ENCODE measurements at places on chromosomes 2 and 18.
A peak's percentile ranks its signal among the peaks of the same experiment; 100 is the strongest.

DNA sequence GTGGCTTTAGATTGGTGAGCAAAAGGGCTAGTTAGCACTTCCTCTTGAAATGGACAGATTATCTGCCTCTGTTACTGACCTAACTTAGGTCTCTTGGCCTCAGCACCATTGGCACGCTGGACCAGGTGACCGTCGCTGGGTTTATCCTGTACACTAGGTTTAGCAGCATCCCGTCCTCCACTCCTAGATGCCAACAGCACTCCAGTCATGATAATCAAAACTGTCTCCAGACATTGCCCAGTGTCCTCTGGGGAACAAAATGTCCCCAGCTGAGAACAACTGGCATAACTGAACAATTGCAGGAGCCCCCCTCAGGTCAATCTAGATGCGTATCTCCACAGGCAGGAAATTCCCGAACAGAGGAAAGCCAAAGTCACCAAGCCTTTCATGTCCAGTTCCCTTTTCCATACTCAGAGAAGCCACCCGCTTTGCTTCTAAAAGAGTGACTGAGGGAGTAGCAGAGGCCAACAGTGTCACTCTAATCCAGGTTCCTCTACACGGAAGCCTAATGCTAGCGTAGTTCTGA is 27.3 kb downstream of the E2F6 start:
- no peak for DNase-seq

DNA sequence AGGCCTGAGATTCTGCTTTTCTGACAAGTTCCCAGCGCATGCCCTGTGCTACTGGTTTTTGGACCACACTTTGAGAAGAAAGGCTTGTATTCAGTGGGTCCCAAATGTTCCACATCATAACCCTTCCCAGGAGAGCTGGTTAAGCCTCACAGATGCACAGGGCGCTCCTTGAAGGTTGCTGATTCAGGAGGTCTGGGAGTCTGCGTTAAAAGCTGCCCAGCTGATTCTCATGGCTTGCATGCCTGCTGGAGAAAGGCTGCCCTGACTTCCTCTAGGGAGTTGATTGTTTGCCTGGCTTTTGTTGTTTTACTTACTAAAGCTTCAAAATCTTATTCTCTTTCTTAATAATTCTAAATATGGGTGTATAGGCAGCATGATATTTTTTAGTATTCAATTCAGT is 20.7 kb downstream of the CRYGD start:
- DNase-seq: no peak

DNA sequence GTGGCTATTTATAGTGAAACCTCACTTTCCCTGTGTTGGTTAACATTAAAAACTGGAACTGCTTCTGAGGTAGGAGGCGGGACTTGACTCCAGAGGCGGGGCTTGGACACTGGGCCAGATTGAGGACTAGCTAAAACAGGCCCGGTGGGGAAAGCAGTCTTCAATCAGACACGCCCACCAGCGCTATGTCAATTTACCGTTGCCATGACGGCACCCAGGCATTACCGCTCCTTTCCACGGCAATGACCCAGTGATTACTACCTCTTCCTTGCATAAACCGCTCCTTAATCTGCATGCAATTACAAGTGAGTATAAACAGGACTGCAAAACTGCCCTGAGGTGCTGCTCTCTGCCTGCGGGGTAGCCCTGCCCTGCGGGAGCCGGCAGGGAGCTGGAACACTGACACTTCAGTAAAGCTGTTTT is 35.3 kb downstream of the LRRFIP1 start:
- DNase-seq: peak; percentile 87

- DNase-seq: no peak
These were observed 29.6 kb downstream of the ARL4C start for GRCh38 chr2:234467289-234467688.

DNA sequence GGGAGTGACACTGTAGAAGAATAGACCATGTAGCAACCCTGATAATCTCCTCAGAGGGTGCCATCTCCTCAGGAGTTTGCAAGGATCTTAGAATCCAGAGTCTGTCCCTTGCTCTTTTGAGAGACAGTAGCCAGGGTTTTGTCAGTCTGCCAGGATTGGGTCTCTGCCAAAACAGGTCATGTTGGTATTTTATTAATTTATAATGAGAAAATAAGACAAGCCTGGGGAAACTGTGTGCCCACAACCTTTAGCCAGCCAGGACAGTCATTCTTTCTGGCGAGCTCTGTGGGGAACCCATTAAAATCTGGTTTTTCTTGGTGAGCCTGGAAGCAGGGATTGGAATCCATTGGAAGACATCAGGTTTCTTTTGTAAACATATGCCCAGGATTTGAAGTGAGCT is 78.6 kb downstream of the PTPRM start:
- DNase-seq: peak; percentile 30

DNA sequence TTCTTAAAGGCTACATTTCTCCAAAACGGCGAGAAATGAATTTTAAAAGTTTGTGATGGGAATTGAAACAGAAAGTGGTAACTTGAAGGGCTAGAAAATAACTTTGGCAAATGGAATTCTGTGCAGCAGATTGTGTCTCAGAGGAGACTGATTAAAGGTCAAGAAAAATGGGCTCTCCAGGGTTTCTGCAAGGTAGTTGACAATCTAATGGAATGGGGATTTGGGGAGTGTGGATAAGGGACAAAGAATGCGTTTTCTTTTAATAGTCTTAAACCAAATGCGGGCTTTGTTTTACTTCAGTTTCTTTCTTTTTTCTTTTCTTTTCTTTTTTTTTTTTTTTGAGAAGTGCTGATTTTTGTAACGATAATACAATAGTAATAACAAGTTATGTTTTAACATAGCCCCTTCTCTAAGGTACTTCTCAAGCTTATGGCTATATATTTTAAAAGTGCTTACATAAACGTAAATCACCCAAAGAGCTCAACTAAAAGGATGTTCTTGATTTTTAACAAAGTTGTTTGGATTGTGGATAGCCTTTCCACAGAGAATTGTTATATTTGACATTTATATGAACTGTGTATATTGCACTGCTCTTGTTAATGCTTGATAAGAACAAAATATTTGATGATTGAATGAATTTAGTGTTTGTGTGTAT is 36.6 kb downstream of the CAMKMT start:
- DNase-seq: no peak

DNA sequence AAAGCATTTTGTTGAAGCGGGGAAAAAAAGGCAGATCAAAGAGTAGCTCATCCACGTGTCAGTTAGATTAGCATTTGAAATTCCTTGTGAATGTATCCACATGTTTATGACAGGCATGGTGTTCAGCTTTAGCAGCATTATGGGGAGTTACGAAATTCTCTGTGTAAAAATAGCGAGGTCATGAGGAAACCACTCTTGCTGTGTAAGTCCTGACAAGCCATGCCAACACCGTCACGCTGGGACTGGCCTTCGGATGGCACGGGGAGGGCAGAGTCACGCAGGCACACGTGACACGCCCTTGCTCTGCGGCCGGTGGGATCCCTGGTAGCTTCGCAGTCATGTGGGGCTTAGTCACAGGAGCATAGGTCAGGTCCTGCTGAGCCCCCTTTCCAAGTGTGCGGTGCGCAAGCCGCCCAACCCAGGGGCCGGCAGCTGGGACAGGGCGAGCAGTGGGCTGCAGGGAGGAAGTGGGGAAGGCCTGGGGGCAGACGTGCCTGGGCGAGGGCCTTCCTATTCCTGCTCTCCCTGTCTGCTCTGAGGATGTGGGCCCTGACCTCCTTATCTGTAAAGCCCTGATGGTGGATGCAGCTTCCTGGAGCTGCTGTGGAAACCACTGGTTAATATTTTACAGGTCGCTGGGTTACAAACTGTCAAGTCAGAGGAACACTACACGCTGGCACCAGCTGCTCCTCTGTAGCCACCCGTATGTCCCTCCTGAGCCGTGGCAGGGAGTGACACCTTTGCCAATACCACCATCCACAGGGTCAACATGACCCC is 18.0 kb downstream of the MBP start:
- no peak for DNase-seq

DNA sequence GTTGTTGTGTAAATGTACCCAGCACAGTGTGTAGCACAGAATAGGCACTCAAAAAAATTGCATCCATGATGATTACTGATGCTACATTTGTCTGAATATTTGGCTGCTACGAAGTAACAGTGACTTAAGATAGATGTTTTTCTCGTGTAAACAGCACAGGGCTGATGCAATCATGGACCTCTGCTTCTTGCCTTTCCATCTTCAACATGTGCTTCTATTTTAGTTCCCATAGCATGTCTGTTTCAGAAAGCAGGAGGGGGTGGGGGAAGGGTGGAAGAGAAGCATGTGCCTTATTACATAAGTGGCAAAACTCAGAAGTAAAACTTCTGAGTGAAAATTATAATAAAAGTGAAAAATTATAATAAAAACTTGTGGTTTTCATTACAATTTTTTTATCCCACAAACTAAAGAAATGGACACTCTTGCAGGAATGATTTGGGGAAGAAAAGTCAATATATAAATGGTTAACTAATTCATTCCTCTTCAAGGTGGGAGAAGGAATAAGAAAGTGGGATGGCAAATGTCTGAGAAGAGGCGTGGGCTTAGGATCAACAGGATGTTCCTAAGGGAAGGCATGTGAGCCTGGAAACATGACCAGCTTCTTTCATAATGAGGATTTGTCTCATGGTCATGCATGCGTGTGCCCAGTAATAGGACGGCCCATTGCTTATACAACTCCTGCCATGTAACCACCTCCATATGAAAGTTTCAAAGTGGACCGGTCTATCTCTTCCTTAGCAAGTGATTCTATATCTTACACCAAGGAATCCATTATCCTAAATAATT is 27.2 kb downstream of the CCBE1 start:
- no peak for DNase-seq

DNA sequence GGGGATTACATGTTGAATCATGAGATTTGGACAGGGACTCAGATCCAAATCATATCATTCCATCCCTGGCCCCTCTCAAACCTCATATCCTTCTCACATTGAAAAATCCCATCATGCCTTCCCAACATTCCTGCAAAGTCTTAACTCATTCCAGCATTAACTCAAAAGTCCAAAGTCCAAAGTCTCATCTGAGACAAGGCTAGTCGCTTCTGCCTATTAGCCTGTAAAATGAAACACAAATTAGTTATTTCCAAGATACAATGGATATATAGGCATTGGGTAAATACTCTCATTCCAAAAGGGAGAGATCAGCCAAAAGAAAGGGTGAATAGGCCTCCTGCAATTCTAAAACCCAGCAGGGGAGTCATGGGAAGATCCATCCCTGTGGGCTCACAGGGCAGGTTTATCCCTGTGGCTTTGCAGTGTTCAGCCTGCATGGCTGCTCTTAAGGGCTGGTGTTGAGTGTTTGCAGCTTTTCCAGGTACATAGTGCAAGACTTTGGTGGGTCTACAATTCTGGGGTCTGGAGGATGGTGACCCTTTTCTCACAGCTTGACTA is 21.2 kb upstream of the SLC14A1 start:
- DNase-seq: no peak

DNA sequence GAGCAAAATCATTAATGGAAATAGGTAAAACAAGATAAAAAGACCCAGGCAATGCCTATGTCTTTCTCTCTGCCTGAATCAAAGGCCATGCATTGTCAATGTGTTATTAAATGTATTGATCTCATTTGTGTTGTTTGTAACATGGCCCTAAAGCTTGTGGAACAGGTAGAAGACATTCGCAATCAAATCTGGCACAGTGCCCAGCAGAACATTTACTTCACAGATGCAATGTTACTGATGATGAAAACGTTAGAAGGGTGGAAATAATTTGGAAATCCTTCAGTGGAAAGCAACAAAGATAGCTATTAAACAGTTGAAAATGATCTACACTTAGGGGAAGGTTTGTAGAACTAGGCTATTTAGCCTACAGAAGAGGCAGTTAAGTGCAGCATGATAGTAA is 368.2 kb downstream of the EPHA4 start:
- peak; percentile 70 for DNase-seq

- DNase-seq: no peak
These were observed 211.1 kb downstream of the PTPRM start for GRCh38 chr18:7778181-7778580.

- no peak for DNase-seq
These were observed 173.7 kb downstream of the RAB3GAP1 start for GRCh38 chr2:135225781-135226180.

DNA sequence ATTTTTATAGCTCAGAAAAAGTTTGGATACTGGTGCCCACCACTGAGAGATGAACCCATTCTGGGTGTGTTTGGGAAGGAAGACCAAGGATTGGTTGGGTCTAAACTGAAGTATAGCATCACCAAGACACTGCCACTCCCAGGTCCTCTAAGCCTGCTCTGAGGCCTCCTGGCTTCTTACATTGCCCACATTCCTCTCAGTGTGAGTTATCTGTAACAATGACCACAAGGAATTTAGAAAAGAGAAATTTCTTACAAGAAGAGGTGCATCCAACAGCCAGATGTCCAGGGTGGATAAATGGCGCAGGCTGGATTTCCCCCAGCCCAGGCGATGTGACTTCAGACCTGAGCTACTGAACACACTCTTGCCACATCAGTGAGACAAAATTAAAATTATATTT is 1.6 kb upstream of the GPR45 start:
- no peak for DNase-seq

- DNase-seq: no peak
These were observed 80.0 kb downstream of the GPR39 start for GRCh38 chr2:132496555-132496954.

GRCh38 chr18:75036917-75037688 is 171.8 kb downstream of the PTGR3 start:
- DNase-seq: no peak

GRCh38 chr2:111712361-111712760 is 171.6 kb downstream of the ANAPC1 start:
- no peak for DNase-seq

- no peak for DNase-seq
These were observed 1.8 kb downstream of the LANCL1 start for GRCh38 chr2:210474776-210475175.

DNA sequence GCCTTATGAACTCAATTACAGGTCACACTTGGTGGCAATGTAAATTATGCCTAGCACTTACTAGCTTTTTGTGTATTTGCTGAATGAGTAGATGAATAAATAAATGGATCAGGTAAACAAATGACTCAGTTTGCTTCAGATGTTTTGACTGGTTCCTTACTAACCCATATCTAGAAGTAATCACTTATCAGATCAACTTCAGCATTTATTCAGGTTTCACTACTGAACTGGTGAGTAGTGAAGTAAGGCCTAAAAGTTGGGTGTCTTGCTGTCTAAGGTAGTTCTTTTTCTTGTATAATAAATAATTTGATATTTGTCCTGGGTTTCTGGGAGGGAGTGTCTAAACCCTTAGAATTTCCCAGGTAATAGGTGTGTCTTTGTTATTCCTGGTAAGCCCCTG is 205.0 kb downstream of the UXS1 start:
- DNase-seq: no peak

GRCh38 chr2:41947701-41948396 is 100.0 kb upstream of the PKDCC start:
- DNase-seq: no peak

- peak; percentile 64 for DNase-seq
These were observed 617 bp downstream of the FOSL2 start for GRCh38 chr2:28393114-28393836.
